ENCODE measurements at places on chromosomes 2 and 18.

DNA sequence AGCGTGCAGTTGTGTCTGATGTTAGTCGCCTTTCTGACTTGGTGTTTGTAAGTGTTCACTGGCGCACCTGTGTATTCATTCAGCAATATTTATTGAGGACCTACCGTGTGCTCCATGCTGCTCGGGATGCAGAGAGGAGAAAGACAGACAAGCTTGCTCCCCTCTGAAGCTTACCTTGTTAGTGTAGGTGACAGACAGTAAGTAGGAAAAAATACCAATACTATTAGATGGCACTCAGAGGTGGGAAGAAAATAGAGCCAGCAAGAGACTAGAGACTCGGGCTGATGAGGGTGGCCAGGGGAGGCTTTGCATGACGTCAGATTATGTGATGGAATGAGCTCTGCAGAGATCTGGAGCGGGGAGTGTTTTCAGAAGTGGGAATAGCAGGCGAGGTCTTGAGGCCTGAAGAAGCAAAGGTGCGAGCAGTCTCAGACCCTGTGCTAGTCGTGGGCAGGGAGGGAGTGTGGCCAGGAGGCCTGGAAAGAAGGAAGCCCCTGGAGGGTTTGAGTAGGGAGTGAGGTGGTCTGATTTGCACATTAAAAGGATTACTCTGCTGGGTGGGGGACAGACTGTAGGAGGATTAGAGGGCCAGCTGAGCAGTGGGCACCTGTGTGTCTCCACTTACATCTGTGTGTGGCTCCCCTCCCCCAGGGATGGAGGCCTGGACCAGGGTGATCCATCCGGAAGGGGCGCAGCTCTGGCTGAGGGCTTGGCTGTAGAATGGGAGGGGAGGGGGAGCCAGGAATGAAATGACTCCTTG lies 11.8 kb downstream of the MTCL1 start:
- DNase-seq, result no peak

GRCh38 chr2:31980674-31981356 lies 30.0 kb downstream of the MEMO1 start:
- DNase-seq, result peak; percentile 56

DNA sequence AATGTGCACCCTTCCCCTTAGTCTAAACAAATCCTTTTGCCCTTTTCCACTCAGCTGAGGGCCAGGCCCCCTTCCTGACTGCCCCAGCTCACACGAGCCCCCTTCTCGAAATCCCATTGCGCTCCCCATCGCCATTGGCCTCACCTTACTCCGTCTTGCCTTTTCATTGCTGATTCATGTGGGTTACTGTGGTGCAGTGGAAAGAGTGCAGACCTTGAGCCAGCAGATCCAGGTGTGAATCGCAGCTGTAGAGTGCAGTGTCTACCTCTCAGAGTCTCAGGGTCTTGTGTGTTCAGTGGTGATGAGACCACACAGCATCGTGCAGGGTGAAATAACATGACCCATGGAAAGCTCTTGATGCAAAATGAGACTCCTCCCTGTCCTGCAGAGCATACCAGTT lies 132.4 kb upstream of the APCDD1 start:
- no peak for DNase-seq

DNA sequence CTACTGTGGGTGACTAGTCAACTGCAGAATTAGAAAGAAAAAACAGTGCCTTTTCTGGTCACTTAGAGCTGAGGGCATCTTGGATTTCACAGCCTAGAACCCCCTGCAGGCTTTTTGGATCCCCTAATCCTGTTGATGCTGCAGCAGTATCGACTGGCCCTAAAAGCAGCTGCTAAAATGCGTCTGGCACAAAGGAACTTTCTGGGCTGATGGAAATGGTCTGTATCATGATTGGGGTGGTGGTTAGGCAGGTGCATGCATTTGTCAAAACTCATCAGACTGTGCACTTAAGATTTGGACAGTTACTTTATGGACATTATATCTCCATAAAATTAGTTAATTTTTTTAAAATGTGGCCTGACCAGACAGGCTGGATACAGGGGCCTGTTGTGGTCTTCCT lies 149.8 kb downstream of the KLHL29 start:
- DNase-seq, result no peak

DNA sequence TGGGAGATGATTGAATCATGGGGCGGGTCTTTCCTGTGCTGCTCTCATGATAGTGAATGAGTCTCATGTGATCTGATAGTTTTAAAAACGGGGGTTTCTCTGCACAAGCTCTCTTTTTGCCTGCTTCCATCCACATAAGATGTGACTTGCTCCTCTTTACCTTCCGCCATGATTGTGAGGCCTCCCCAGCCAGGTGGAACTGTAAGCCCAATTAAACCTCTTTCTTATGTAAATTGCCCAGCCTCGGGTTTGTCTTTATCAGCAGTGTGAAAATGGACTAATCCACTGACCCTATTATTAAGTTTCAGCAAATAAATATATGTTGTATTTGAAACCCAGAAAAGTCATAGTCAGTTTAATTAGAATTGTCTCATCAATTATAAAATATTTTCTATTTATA lies 22.0 kb downstream of the IRS1 start:
- no peak for DNase-seq

DNA sequence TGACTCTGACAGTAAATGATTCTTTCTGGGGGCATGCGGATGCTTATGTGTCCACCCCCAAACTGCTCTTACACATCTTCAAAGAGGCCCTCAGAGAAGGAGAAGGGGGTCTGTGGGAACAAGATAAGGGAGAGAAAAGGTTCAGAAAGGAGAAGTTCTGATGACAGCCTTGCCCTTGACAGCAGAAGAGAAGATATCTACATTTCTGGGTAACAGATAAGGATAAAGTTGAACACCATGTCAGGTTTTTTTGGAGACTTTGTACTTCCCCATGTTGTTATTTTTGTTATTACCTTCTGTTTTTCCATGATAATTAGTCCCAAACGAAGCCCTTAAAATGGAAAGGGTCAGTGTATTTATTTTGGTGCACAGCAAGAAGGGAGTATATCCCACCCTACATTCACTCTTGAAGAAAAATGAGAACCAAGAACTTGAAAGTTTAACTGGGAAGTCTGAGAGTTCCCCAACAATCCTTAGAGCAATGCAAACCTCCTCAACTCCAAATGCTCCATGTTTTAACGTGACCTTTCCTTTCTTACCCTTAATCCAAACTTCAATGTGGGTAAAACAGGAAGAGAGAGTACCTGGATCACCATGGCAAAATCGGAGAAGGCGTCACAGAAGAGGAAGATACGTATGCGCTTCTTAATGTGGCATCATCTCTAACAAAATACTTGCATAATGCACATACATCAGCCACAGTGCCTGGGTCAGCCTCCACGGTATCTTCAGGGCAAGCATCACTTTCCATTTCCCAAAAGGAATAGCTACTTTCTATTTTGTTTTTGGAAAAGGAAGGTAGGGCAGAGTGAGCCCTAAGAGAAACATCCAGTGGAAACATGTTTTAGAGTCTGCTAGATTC lies 264.6 kb upstream of the STON1 start:
- no peak for DNase-seq

- no peak for DNase-seq
These were observed 13.7 kb downstream of the PMS1 start for GRCh38 chr2:189797902-189798301.

- no peak for DNase-seq
These were observed 107.2 kb downstream of the GALNT1 start for GRCh38 chr18:35688757-35689156.

DNA sequence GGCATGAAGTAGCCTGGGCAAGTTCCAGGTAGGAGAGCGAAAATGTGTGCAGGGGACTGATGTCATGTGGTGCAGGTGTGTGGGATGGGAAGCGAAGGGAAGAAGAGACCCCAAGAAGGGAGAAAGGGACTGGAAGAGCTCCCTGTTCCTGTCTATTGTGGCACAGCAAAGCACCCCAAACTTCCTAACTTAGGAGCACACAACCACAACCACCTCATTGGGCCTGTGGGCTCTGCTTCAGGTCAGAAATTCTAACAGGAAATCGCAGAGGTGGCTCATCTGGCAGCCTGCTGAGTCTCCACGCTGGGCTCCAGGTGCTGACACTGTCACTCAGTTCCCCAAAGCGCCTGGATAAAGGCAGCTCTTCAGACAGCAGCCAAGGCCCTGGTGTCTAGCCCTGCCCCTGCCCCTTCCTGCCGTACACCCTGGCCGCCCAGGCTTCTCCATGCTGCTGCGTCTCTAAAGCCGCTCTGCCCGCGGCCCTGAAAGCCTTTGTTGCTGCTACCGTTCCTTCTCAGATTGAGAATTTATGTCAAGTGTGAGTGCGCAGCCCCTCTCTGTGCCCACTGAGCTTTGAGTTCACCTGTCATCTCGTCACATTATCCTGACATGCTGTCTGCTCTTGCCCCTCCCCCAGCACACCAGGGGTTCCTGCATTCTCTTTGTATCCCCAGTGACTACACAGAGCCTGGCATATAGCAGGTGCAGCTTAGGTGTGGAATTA lies 140.2 kb upstream of the BCL2L11 start:
- DNase-seq, result no peak

DNA sequence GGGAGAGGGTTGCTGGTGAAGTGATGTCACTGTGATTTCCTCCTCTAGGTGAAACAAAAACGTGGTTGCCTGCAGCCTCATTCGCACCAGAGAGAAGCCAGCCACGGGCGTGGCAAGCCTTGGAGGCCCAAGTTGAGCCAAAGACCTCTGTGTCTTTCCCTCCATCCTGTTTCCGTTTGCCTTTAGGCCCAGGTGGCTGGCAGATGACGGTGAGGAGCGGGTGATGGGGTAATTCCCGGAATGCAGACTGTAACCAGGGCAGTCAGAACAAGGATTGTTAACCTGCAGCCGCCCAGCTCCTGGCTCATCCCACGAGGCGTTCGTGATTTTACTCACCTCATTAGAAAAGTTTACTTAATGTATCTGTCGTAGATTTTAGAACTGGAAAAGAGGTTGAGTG lies 14.4 kb downstream of the CTIF start:
- no peak for DNase-seq

DNA sequence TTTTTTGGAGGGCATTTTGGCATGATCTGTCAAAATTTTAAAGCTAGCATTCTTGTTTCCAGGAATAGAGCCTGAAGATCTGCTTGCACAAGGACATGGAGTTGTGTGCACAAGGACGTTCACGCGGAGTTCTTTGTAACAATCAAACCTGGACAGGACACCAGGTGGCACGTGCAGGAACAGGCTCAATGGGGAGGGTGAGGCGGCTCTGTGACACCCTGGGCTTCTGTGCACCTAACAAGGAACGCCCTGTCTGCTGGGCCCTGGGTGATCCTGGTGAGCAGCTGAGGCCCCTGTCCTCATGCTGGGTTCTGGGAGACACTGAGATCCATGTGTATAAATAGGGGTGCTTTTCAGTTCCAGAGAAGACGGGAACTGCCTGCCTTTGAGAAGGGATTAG lies 93.1 kb upstream of the PXDN start:
- no peak for DNase-seq
